ENCODE measurements at places on chromosomes 3 and 15.
A peak's percentile ranks its signal among the peaks of the same experiment; 100 is the strongest.

DNA sequence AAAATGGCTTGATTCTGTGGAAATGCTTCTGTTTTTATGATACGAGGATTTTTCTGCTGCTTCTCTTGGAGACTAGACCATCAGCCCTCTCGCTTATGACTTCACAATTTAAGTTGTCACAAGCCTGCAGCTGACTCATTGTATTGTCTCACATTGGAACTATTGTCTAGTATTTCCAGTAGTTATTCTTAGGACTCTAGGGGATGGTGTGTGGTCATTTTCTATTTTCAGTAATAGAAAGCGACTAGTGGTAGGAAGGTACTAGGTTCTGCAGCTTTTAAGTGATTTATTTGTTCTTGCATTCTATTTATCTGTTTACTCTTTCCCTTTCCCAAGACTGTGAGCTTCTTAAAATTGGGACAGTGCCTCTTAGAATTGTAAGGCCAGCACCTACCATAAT, 66.3 kb upstream of the CRTC3 start:
- DNase-seq: no peak

DNA sequence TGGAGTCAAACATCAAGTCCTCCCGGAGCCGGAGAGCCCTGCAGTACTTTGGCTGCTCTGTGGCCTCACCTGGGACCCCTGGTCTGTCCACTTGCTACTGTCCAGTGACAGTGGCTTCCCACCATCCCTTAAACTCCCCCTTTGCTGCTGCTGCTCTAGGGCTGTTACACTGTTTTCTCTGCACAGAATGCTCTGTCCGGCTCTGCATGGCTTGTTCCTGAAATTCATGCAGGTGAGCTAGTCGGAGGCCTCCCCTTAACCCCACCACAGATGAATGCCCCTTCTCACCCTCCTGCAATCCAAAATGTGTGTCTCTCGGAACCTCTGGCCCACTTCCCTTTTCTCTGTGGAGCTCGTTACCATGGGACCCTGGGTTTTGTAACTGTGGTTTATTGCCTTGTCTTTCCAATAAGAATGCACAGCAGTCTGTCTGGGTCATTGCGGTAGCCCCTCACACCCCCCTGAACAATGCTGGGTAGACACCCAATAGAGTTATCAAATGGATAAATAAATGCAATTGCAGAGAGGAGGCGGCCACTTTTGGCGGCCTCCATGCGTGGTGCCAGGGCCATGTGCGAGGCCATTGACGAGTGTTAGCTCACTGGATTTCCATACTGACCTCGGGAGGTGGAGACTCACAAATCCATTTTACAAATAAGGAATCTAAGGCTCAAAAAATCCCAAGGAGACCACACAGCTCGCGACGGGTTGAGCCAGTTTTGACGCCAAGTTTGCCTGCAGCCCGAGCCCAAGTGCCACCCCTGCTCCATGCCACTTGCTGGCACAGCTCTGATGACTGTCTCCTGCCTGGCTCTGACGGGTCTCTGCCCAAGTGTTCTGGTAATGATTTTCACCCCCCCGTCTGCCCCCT, 48.5 kb downstream of the RGMA start:
- DNase-seq: no peak

GRCh38 chr3:113590983-113591382, 58.6 kb downstream of the SIDT1 start:
- no peak for DNase-seq

DNA sequence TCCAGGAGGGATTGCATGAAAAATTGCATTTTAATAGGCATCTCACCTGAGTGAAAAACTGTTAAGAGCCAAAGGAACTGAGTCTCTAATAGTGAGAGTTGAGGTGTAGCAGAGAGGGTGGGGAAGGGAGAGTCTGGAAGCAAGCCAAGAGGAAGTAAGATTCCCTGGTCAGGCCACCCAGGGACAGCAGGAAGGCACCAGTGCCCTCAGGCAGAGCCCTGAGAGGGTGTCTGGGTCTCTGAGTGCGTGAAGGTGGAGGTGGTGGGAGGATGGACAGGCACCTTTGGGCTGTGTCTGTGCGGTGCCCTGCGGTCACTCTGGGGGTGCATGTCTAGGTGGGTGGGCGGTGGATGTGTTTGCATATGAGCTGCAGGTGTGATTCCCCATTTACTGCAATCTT, 300.4 kb upstream of the ROPN1 start:
- no peak for DNase-seq

GRCh38 chr3:12681943-12682390, 18.1 kb upstream of the RAF1 start:
- no peak for DNase-seq

- no peak for DNase-seq
These were observed 8.8 kb upstream of the LCTL start for GRCh38 chr15:66574596-66574950.

- no peak for DNase-seq
These were observed 175.5 kb downstream of the NECTIN3 start for GRCh38 chr3:111246967-111247760.

DNA sequence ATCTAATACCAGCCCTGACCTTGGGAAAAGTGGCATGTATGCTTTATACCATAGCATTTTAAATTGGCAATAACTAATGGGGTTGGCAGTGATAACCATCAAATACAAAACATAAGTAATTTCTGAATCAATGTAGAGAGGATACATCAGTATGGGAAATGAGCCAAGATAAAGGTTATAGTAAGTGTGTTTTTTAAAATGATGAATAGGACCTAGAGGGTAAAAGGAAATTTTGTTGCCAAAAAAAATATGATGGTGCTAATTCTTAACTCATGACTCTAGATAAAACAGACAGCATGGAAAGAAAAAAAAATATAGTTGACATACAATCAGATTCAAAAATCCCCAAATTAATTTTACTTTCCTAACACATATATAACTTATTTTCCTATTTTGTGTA, 75.4 kb upstream of the ROBO1 start:
- no peak for DNase-seq

- DNase-seq: no peak
These were observed 51.0 kb downstream of the FHIT start for GRCh38 chr3:61200270-61200669.

DNA sequence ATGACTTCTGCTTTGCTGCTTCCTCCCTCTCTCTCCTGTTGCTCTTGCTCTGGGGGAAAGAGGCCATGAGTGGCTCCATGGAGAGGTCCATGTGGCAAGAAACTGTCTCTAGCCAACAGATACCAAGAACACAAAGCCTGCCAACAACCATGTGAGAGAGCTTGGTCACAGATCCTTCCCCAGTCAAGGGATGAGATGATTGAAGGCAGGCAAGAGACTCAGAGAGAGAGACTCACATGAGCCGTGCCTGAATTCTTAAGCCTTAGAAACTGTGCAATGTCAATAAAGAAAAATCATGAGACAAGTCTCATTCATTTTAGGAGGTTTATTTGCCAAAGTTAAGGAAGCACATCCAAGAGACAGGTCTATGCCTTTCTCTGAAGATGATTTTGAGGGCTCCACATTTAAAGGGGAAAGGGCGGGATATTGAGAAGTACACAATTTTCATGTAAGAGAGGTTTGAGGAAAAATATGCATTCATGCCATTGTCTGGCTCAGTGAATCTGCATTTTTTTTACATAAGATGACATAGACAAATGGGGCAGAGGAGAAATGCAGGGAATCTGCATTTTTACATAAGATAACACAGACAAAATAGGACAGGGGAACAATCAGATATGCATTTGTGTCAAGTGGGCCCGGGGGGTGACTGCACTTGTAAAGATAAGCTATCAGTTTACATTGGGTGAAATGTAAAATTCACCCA, 59.5 kb upstream of the SUCLG2 start:
- no peak for DNase-seq

GRCh38 chr3:173599673-173600072, 202.1 kb downstream of the NLGN1 start:
- no peak for DNase-seq

- no peak for DNase-seq
These were observed 81.5 kb upstream of the PRICKLE2 start for GRCh38 chr3:64306745-64307144.

GRCh38 chr3:100732435-100732834, 23.1 kb downstream of the TFG start:
- no peak for DNase-seq

DNA sequence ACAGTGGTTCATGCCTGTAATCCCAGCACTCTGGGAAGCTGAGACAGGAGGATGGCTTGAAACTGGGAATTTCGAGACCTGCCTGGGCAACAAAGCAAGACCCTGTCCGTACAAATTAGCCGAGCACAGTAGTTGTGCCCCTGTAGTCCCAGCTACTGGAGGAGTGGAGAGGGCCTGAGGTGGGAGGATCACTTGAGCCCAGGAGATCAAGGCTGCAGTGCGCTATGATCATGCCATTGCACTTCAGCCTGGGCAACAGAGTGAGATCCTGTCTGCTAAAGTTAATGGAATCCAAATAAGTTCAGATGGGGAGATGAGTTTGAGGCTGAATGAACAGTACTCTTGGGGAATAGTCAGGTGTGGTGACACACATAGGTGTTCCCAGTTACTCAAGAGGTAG, 14.4 kb downstream of the TRIM71 start:
- no peak for DNase-seq

DNA sequence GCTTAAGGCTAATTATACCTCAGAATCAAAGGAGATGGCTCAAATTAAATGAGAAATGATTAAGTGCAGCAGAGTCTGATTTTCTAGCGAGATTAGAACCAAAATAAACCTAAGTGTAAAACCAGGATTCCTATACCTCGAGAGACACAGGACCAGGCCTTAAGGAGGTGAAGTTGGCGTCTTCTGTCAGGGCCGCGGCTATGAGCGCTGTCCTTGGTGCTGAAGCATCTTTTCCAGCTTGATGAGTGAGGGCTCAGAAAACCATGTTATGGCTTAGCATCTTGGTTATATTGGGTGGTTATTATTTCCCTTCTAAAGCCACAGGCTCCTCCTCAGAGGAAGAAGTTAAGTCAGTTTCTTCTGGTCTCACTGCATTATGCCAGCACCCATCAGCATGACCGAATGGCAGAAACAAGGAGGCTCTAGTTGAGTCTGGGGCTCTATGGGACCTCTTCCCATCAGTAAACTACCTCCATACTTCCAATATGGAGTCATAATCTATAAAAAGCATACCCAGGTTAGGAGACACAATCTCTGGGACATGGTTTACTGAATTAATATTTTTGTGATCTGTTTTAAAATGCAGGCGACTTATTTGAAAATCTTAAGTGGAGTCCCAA, 120.1 kb upstream of the NMNAT3 start:
- peak; percentile 13 for DNase-seq

DNA sequence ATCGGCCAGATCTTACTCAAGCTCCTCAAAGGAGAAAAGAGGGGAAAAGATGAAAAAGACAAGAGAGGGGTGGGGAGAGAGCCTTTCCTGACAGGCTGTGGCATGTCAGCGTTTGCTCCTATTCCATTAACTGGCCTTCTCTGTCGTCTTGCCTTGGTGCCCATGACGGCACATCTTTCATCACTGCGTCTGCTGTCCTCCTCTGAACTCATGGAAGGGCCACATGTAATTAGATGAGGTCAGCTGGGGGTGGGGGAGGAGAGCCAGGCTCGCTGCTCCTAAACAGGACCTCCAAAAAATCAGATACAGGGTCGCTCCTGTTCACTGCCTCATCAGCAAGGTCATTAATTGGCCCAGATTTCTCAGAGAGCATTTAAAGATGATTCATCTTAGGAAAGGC, 49.7 kb downstream of the LRTM1 start:
- DNase-seq: no peak

DNA sequence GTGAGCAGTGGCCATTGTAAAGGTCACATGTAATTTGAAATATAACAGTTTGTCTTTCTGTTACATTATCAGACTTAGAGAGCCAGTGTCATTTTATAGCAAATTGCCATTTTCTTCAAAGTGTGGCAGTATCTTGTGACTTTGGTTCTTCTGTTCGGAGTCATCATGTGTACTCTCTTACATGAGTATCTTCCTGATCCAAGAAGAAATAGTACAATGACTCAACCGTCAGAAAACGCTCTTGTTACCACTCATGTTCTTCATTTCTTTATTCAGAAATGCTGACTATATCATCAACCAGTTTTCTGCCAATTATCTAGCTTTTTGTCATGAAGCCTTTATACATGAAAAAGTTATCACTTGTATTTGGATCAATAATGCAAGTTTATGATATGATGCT, 93.6 kb upstream of the CGNL1 start:
- no peak for DNase-seq

GRCh38 chr15:63497642-63498467, 6.5 kb upstream of the USP3 start:
- DNase-seq: peak; percentile 49

DNA sequence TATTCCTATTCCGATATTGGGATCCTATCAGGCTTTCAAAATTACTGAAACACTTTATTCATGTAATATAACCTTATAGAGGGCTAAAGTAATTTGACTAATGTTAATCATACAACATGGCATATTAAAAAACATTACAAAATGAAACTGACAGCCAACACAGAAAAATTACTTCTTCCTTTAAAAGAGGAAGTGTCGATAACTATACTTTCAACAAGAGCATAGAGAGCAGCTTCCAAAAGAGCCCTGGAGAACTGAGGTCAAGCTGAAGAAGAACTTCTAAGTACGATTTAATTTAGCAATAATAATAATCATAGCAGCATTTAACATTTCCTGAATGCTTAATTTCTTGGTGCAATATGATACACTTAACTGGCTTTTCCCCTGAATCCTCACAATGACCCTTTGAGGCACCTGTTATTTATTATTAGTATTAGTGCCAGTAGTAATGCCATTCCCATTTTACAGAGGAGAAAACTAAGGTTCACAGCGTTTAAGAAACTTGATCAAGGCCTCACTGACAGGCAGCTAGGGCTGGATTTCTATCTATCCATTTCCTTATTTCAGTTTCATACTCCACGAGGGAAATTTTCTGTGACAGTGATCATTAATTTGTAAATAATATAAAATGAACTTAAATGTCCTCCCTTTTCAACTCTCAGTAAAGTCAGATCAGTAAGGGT, 181.6 kb downstream of the CFAP20DC start:
- DNase-seq: no peak

- no peak for DNase-seq
These were observed 2.0 kb downstream of the C2CD4A start for GRCh38 chr15:62068810-62069167.

DNA sequence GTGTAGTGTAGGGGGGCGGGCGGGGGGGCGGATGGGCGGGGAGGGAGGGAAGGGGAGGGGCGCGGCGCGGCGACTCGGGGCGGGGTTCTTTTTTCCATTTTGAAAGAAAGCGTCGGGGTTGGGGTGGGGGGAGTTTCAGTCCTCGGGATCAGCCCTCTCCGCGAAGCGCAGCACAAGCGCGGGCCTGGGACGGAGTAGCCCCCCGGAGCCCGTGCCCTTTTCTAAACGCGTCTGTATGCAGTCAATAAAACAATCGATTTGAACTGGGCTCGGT, 6.1 kb downstream of the ISLR2 start:
- DNase-seq: no peak

DNA sequence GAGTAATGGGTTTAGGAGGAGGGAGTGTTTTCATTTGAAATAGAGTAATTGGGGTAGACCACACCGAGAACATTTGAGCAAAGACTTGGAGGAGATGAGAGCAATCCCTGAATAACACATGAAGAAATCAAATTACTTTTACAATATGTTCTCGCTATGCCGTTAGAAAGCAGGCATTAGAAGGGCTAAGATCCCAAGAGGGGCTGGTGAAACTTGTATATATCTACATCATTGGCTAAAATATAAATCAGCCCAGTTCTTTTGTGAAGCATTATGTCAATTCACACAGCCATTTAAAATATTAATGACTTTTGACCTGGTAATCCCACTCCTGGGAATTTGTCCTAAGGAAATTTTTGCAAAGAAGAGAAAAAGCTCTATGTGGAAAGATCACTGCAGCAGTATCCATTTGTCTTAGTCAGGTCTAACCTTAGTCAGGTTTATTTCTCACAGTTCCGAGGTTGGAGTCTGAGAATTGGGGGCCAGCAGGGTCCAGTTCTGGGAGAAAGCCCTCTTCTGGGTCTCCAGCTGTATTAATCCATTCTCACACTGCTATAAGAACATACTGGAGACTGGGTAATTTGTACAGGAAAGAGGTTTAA, 31.0 kb downstream of the CCDC32 start:
- no peak for DNase-seq

All from stimulated activated CD4-positive, alpha-beta T cell treated with anti-CD3 and anti-CD28 coated beads, Interleukin-15, amount 100 ng/mL, for 24 hours (primary cell).